ENCODE measurements at places on chromosomes 1 and 21.

DNA sequence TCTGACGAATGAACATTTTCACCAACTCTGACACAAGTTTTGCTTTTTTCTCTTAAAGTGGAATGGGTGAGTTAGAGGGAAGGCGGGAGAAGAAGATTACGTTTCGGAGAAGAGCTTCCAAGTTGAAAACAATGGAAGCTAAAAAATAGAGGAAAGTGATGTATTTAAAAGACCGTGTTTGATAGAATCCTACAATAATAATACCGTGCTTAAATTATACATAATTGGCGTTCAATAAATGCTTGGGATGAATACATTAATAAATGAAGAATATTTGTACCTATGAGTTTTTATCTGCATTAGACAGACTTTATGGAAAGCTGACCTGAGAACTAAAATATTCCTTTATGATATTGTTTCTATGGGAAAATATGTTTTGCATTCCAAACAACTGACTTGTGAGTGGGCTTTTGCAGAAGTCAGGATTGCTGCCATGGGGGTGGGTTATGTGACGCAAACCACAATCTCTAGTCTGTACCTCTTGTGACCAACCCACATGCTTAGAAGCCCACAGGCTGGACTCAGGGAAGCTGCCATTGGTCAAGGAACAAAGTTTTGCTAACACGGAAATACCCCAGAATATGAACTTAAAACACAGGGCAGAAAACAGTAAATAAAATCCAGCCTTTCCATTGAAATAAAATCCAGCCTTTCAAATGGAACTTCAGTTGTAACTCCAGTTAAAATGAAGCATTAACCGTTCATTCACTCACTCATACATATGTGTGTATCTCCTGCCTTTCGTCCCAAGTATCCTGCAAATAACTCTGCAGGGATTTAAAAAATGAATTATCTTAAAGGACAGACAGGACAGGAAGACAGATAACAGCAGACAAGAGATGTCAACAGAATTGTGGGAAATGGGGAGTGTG, 21.3 kb upstream of the ATF3 start:
- no peak for DNase-seq

DNA sequence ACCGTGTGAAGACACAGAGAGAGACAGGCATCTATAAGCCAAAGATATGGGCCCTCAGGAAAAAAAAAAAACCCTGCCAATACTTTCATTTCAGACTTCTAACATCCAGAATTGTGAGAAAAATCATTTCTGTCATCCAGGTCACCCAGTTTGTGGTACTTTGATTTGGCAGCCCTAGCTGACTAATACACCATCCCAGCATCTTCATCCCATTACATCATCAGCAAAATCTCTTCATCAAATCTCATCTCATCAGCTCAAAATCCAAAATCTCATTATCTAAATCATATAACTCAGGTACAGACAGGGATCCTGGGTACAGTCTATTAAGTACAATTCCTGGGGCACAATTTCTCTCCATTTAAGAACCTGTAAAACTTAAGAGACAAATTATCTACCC, 51.9 kb upstream of the GJA8 start:
- DNase-seq = no peak

DNA sequence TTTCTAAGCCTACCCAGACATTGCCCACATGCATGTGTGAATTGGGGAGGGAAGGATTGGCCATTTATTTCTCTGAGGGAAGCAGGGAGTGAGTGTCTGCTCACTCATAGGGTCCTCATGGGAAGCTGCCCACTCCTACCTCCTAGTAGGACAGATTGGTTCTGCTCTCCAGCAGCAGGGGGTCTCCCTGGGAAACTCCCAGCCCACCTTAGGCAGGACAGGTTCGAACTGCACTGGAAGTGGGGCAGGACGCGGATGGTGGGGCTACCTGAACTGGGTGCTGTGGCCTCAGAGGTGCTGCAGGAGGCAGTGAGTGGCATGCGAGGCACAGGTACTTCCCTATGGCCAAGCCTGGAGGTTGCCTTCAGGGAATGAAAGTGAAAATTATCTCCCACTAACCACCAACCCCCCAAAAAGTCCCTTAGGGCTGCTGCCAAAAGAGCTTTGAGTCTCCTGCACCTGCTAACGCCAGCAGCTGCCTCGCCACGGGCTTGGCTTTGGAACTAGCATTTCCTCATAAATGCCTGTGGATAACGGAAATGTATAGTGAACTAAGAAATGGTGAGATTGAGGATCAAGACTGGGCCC, 157.0 kb upstream of the COA6 start:
- DNase-seq = no peak

DNA sequence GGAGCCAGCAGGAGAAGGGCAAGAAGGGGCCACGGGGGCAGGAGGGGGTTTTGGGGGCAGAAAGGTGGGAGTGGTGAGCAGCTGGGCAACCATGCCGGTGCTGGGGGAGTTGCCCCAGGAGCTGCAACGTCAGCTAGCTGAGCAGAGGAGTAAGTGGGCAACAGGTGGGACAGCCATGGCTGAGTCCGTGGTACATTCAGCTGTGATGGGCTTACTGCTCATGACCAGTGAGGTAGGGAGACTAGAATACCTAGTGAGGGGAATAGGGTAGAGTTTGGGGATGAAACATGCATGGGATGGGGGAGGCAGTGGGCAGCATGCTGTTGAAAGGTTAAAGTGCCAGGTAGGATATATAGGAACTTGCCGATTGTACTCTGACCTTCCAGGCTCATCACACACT, 2.4 kb downstream of the USP21 start:
- DNase-seq = no peak

- no peak for DNase-seq
Observed at GRCh38 chr1:208527156-208527555, 283.0 kb upstream of the PLXNA2 start.

- no peak for DNase-seq
Observed at GRCh38 chr21:42321845-42322244, 6.6 kb upstream of the TFF3 start.

- DNase-seq = peak; percentile 10
Observed at GRCh38 chr1:228734881-228735801, at the start of gene RHOU. Gene RHOU (plus strand): TSS chr1:228735479. CDS start chr1:228735743, 264 bp downstream.

GRCh38 chr1:202615501-202616354, 94.5 kb downstream of the SYT2 start:
- DNase-seq = no peak

- no peak for DNase-seq
Observed at GRCh38 chr1:229952670-229953520, 114.1 kb upstream of the GALNT2 start.

GRCh38 chr1:76677416-76678405, 189.6 kb upstream of the ST6GALNAC5 start:
- DNase-seq = no peak

DNA sequence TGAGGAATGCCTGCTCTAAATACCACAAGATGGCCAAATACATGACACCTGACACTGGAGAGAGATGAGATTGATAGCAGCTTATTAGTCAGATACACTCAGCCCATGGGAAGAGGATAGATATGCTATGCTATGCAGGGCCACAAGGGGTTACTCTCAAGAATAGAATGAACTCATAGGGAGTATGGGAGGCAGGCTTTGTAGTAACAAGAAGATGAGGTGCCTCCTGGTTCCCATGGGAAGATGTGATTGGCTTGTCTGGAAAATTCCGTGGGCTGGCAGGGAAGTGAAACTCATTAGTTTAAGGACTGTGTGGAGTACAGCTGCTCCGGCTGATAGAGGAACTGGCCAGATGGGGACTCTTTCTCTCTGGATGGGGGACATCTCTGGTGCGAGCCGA, 16.5 kb downstream of the CCDC30 start:
- DNase-seq = no peak

DNA sequence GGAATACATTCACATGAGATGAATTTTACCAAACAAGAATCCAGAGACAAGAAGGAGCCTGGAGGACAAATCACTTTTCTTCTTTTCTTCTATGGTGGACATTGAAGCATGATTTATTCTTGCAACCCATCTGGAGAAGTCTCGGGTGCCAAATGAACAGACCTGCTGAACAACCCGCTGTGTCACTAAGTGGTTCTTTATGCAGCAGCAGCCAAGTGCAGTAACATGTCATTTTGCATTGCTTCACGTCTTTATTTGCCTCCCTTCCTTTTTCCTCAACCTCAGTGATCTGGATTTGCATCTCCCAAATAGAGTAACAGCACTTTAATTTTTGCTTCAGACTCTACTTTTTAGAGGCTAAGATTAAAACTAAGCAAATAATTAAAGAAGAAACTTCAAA, 50.0 kb upstream of the TENT5C start:
- DNase-seq = no peak

- peak; percentile 45 for DNase-seq
Observed at GRCh38 chr1:150974580-150975478, at the start of gene CERS2. Gene CERS2 (minus strand): TSS chr1:150974835. CDS start chr1:150969090, 5,745 bp downstream.

DNA sequence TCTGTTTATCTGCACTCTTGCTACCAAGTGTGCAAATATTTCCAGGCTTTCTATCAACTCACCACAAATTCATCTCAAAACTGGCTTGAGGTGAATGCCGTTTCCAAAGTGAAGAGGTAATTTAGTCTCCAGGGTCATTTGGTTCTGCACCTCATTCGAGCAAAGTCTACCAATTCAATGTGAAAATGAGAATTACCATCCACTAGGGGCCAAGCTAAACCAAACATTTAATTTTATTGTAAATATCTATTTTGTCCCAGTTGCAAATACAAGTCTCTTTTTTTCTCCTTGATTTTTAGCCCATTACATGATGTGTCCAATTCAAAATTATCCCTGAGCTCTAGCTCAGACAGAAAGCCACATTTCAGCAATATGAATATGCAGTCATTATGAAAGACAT, 152.3 kb upstream of the PTBP2 start:
- no peak for DNase-seq

DNA sequence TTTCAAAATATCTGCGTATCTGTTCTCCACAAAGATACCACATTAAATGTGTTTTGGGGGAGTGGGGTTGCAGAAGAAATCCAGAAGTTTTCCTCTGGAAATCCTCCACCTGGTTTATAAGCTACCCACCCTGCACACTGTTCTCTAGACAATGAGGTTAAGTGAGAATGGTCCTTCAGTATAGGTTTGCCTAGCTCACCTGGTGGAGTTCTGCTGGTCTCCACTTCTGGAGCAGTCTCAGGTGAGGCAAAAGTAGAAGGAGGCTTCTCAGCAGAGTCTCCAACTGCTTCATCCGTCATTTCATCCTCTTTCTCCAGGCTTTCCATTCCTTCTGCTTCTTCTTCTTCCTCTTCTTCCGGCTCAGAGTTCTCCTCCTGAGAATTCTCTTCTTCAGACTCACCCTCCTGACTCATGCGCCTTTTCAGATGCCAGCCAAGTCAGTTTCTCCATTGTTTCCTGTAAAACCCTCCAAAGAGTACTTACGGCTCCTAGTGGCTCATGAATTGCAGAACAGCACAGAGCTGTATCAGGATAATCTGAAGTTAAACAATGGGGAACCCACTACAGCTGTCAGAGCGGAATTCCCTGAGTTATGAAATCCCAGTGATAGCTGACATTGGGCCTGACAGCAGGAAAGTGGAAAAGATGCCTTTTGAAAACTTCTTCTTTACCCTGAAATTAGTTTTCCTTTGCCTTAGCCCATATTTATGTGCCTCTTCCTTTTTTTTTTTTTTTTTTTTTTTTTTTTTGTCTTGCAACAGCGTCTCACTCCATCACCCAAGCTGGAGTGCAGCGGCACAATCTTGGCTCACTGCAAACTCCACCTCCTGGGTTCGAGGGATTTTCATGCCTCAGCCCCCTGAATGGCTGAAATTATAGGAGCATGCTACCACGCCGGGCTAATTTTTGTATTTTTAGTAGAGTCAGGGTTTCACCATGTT, 38.5 kb downstream of the MSTO1 start:
- no peak for DNase-seq

- no peak for DNase-seq
Observed at GRCh38 chr1:189646066-189646465, 831.6 kb downstream of the BRINP3 start.

DNA sequence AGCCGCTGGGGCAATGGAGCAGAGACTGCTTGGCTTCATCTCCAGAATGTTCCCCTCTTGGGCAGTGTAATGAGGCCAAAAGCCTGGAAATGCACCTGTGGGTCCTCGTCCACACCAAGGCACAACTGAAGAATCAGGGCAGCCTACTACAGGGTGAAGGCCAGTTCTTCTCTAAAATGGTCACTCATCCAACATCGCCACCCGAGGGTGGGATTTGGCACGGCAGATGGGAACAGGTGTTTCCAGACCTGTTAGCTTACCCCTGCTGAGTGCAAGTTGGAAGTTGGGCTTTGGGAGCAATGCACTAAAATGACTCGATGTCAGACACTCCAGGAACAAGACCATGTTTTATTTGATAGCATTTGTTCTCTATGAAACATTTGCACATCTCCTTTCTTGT, 543.7 kb downstream of the NPHP4 start:
- DNase-seq = no peak

DNA sequence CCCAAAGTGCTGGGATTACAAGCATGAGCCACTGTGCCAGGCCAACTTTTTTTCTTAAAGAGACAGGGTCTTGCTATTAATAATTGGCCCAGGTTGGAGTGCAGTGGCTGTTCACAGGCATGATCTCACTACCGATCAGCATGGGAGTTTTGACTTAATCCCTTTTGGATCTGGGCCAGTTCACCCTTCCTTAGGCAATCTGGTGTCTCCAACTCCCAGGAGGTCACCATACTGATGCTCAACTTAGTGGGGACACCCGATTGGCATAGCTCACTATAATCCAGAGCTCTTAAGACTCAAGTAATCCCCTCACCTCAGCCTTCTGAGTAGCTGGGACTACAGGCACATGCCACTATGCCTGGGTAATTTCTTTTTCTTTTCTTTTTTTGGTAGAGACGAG, 64.2 kb upstream of the SCYL3 start:
- DNase-seq = no peak

DNA sequence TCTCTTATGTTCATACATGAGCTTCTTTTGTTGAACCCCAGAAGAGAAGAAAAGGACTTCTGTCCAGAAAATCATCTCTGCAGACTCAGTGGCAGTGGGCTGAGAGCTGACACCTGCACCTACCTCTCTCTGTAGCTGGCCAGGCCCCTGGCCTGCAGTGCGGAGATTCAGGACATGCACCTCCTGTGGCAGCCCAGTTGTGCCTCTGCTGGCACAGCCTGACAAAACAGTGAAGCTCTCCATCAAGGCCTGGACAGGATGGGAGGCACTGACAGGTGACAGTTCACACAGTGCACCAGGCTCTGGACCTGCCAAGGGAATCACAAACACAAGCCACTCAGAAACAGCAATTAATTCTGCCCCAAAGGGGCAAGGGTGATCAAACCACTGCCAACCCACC, 88.8 kb downstream of the TGFBR3 start:
- no peak for DNase-seq

DNA sequence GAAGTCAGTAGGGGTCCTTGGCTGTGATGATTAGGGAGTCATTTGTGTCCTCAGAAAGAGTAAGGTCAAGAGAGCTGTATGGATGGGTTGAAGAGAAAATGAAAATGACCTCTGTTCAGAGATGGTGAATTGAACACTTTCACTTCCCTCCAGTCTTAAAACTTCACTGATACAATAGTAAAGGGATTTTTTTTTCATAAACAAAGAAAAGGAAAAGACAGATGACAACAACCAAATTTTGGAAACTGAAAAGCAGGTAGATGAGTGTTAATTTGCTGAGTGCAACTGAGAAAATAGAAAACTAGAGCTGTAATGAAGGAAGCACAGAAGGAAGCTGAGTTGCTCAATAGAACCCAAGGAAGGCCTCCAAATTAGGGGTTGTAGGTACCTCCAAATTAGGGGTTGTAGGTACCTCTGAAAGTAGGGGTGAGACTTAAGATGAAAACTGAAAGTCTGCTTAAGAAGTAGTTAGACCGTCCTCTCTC, 14.8 kb upstream of the S1PR1 start:
- DNase-seq = no peak

- no peak for DNase-seq
Observed at GRCh38 chr1:2824999-2825398, 23.5 kb upstream of the TTC34 start.
